K562 (cell line): ENCODE measurements at places on chromosomes 1 and 21.

DNA sequence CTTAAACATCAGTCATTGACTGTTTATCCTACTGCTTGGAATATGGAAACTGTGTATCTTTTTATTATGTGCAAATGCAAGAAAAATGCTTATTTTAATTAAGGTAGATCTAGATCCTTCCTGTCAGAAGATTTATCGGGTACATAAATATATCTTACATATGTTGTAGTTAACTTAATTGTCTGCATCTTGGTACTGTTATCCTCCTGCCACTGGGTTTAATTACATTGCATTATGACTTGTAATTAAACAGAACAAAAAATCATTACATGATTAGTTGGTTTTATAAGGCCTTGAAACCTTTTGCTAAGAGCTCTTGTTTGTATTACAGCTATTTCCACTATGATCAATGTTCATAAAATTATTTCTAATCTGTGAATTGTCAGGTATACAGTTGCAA is 211.2 kb downstream of the PTGER3 start:
- no peak overlapping the region for H3K27ac ChIP-seq
- H3K4me1 ChIP-seq: no peaks in the 10 kb centered on the region
- no peak for DNase-seq
- no peaks in the 10 kb centered on the region for H3K36me3 ChIP-seq
- H3K27me3 ChIP-seq: no peaks in the 10 kb centered on the region

GRCh38 chr1:225835856-225836255 is 25.9 kb downstream of the EPHX1 start:
- H3K27me3 ChIP-seq: no peaks in the 10 kb centered on the region
- H3K4me1 ChIP-seq: no peaks in the 10 kb centered on the region
- DNase-seq: no peak

DNA sequence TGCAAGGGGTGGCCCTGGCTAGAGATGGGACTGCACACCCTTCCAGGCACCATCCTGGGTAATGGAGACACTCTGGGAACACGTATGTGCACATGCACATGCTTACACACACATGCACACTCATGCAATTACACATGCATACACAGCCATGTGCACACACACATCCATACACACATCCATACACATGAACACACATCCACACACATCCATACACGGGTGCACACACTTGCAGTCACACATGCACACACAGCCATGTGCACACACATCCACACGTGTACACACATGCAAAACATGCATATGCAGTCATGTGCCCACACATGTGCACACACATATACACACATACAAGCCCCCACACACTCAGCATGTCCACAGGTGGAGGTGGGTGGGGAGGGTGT is 22.3 kb upstream of the POFUT2 start:
- H3K4me1 ChIP-seq: peaks cover 20% of the 10 kb centered on the region; the same call in 2 of the 3 replicates
- no peak for DNase-seq
- peaks cover 13% of the 10 kb centered on the region; the same call in 2 of the 3 replicates for H3K27me3 ChIP-seq
- no peak overlapping the region for H3K4me3 ChIP-seq
- H3K36me3 ChIP-seq: no peaks in the 10 kb centered on the region

- H3K4me3 ChIP-seq: peak overlapping the region; percentile 34
- no peak overlapping the region for H3K27ac ChIP-seq
- peaks cover 45% of the 10 kb centered on the region for H3K27me3 ChIP-seq
- H3K36me3 ChIP-seq: no peaks in the 10 kb centered on the region
Observed at GRCh38 chr21:46098303-46099141, 610 bp downstream of the COL6A2 start.

DNA sequence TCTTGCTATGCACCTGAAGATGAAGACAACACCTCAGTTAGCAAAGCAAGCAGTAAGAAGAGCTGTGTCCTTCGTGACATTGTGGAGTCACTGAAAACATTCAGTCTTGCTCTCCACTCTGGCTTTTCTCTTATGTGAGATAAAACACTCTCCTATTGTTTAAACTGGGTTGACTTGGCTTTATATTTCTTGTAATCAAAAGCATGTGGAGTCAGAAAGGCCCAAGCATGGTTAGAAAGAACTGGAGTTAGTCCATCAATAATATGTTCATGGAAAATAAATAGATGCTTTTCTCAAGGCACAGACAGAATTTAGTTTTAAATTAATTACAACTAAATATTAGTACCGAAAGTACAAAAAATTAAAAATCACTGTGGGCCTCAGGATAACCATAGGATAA is 61.7 kb downstream of the UBE2U start:
- no peaks in the 10 kb centered on the region for H3K36me3 ChIP-seq
- H3K27me3 ChIP-seq: no peaks in the 10 kb centered on the region
- no peak overlapping the region for H3K27ac ChIP-seq
- 0 out of 3 replicates have a peak, but pooled peaks cover 3% of the 10 kb centered on the region for H3K4me1 ChIP-seq
- DNase-seq: no peak
- no peak overlapping the region for H3K4me3 ChIP-seq

GRCh38 chr1:234851450-234852438 is 241.8 kb upstream of the IRF2BP2 start:
- H3K27me3 ChIP-seq: no peaks in the 10 kb centered on the region
- H3K4me3 ChIP-seq: no peak overlapping the region
- H3K27ac ChIP-seq: peak overlapping the region; percentile 1; the same call in 1 of the 3 replicates

GRCh38 chr21:25700741-25701140 is 34.0 kb downstream of the ATP5PF start:
- no peak overlapping the region for H3K4me3 ChIP-seq
- no peaks in the 10 kb centered on the region for H3K36me3 ChIP-seq
- no peak for DNase-seq
- H3K27me3 ChIP-seq: no peaks in the 10 kb centered on the region
- no peak overlapping the region for H3K27ac ChIP-seq
- H3K4me1 ChIP-seq: no peaks in the 10 kb centered on the region

GRCh38 chr1:8363767-8364301 is 45.9 kb downstream of the SLC45A1 start:
- H3K36me3 ChIP-seq: peaks cover 50% of the 10 kb centered on the region; the same call in 2 of the 3 replicates
- no peaks in the 10 kb centered on the region for H3K4me1 ChIP-seq
- H3K4me3 ChIP-seq: no peak overlapping the region
- DNase-seq: no peak
- no peak overlapping the region for H3K27ac ChIP-seq
- no peaks in the 10 kb centered on the region for H3K27me3 ChIP-seq

GRCh38 chr1:183414365-183414764 is 3.8 kb downstream of the NMNAT2 start:
- peaks cover 30% of the 10 kb centered on the region for H3K27me3 ChIP-seq
- DNase-seq: no peak
- H3K36me3 ChIP-seq: no peaks in the 10 kb centered on the region; the same call in 2 of the 3 replicates
- no peaks in the 10 kb centered on the region for H3K4me1 ChIP-seq
- no peak overlapping the region for H3K27ac ChIP-seq

DNA sequence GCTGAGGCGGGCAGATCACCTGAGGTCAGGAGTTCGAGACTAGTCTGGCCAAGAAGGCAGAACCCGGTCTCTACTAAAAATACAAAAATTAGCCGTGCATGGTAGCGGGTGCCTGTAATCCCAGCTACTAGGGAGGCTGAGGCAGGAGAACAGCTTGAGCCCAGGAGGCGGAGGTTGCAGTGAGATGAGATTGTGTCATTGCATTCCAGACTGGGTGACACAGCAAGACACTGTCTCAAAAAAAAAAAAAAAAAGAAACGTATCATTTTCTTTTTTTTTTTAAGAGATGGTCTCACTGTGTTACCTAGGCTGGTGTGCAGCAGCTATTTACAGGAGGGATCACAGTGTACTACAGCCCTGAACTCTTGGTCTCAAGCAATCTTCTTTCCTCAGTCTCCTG is 47.3 kb downstream of the ITGB3BP start:
- H3K27me3 ChIP-seq: no peaks in the 10 kb centered on the region
- H3K27ac ChIP-seq: no peak overlapping the region
- no peaks in the 10 kb centered on the region for H3K4me1 ChIP-seq
- no peak overlapping the region for H3K4me3 ChIP-seq
- peaks cover 23% of the 10 kb centered on the region; the same call in 1 of the 3 replicates for H3K36me3 ChIP-seq
- no peak for DNase-seq
